ENCODE measurements at places on chromosomes 4 and X.

DNA sequence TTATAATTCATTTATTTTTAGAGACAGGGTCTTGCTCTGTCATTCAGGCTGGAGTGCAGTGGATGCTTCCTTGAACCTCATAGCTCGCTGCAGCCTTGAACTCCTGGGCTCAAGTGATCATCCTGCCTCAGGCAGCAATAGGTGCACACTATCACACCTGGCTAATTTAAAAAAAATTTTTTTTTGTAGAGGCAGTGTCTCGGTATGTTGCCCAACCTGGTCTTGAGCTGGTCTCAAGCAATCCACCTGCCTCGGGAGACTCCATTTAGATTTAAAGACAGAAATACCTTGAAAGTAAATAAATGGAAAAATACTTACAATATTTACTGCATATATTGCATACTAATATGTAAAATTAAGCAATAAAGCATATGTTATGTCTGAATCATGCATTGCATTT is 40.3 kb upstream of the MAB21L2 start:
- no peak for DNase-seq

DNA sequence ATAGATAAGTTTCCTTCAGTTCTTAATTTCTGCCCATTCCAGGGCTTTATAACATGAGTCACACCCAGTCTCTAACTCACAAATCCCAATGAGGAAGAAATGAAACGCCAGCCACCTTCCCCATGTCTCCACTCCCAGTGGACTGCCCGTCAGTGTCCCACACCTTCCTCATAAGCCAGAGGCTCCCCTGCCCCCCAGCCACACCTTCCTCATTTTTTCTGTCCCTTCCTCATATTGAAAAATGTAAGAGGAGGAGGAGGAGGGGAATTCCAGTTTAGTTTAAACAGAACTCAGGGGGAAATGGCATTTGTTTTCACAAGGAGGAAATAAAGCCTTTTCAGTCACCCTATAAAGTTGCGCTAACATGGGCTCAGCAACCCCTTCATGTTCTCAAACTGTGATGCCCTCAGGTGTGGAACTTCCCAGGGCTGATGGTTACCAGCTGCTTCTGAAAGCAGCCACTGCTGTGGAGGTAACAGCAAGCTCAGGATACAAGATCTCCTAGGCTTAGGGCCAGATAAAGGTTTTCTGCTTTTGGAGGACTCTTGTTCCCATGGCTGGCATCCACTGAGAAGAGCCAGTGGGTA is 97.8 kb downstream of the PARM1 start:
- DNase-seq: no peak

DNA sequence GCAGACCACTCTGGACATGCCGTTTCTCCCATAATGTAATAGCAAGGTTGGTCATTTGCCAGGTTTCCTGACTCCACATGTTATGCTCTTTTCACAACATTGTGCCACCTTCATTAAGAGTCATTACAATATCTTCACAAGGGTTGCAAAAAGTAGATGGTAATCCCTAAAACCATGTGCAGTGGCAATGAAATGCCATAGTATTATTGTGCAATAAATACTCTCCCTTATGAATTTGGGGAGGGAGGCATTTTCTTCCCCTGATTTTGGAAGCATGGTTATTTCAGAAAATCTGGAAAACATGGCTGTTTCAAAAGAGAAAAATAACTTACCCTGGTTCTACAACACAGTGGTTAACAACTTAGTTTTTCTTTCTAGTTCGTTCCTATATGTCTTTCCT is 75.1 kb downstream of the BLTP1 start:
- DNase-seq: no peak

DNA sequence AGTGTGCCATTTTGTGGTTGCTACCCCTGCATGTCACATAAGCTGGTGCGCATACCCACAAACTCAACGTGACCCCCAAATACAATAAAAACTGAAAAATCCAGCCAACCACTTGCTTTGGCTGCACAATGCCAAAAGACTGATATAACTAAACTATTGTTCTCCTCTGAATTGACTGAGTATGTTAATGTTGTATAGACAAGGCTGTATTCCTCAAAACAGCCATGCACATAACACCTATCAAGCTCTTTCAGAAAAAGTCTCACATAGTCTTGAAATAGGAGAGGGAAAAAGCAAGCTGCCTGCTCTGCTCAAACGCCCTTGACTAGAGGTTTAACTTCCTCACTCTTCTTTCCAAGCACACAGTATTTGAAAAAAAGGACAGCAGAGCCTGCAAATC is 126.4 kb upstream of the NOCT start:
- no peak for DNase-seq
